Naive B cell (primary cell): ENCODE measurements at places on chromosomes 5 and 9. TPM values are rescaled to one million over a fixed set of nuclear protein-coding genes. Genes with fewer than 3 reads are reported as not detected.
A peak's percentile ranks its signal among the peaks of the same experiment; 100 is the strongest.

Gene PCDHGA11
- not detected for polyA plus RNA-seq

- H3K27ac ChIP-seq, result peak within 1 kb of the TSS; percentile 99
- peak within 1 kb of the TSS; percentile 97 for H3K4me3 ChIP-seq
- H3K4me1 ChIP-seq, result peaks cover 67% of the 10 kb centered on the region
- H3K27me3 ChIP-seq, result no peaks in the 10 kb centered on the region
- H3K36me3 ChIP-seq, result peaks cover 8% of the 10 kb centered on the region
Observed at GRCh38 chr9:90801241-90801972, at the start of gene SYK. Gene SYK (plus strand): TSS chr9:90801819. CDS start chr9:90843899, 42,080 bp downstream.

DNA sequence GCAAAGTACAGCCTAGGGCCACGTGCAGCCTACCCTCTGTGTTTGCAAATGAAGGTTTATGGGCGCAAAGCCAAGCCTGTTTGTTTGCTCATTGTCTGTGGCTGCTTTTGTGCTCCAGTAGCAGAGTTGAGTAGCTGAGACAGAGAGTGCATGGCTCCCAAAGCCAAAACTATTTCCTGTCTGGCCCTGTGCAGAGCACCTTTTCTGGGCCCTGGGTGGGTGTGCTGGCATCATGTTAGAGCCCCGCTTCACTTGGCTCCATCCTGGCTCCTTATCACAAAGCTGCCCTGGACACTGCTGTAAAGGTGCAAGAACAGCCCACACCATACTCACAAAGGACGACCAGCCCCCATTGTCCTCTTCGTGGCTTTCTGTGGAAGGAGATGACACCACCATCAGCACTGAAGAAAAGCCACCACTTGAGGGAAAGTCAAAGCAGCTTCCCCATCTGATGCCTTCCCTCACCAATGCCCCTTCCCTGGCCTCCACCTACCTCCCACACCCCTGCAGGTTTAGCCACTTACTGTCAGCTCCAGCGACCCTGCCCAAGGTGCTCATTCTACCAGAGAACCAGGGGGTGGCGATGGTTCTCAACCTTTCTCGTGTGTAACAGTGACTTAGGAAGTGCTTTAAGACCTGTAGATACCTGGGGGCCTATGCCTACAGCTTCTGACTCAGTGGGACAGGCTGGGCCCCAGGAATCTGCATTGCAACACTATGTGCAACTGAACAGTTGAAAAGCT is 23.4 kb downstream of the LCP2 start:
- DNase-seq, result peak; percentile 47
- H3K4me1 ChIP-seq, result peaks cover 48% of the 10 kb centered on the region
- H3K27me3 ChIP-seq, result no peaks in the 10 kb centered on the region

Gene ACOT12
- polyA plus RNA-seq, result not detected

DNA sequence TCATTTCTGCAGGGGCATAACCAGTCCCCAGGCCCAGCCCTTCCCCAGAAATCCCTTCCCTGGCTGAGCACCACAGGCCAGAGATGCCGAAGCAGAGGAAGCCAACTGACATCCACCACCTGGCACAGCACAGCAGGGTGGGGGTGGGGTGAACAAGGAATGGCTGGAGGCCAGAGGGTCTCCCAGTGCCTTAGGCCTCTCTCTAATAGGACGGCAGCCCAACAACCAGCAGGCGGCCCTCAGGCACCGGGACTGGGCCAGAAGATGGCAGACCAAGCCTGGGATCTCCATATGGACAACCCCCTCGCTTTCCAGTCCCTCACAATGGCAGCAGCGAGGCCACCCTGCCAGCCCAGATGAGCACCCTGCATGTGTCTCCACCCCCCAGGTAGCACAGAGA is 13.2 kb downstream of the PDLIM4 start:
- H3K36me3 ChIP-seq, result no peaks in the 10 kb centered on the region
- H3K4me1 ChIP-seq, result peaks cover 9% of the 10 kb centered on the region
- H3K27ac ChIP-seq, result no peak overlapping the region
- peaks cover 18% of the 10 kb centered on the region for H3K27me3 ChIP-seq
- no peak for DNase-seq

- H3K27ac ChIP-seq, result no peak overlapping the region
- H3K27me3 ChIP-seq, result peaks cover 38% of the 10 kb centered on the region
- H3K36me3 ChIP-seq, result peaks cover 21% of the 10 kb centered on the region
- H3K4me1 ChIP-seq, result peaks cover 19% of the 10 kb centered on the region
- DNase-seq, result no peak
Observed at GRCh38 chr9:88917375-88917774, 73.9 kb upstream of the S1PR3 start.

DNA sequence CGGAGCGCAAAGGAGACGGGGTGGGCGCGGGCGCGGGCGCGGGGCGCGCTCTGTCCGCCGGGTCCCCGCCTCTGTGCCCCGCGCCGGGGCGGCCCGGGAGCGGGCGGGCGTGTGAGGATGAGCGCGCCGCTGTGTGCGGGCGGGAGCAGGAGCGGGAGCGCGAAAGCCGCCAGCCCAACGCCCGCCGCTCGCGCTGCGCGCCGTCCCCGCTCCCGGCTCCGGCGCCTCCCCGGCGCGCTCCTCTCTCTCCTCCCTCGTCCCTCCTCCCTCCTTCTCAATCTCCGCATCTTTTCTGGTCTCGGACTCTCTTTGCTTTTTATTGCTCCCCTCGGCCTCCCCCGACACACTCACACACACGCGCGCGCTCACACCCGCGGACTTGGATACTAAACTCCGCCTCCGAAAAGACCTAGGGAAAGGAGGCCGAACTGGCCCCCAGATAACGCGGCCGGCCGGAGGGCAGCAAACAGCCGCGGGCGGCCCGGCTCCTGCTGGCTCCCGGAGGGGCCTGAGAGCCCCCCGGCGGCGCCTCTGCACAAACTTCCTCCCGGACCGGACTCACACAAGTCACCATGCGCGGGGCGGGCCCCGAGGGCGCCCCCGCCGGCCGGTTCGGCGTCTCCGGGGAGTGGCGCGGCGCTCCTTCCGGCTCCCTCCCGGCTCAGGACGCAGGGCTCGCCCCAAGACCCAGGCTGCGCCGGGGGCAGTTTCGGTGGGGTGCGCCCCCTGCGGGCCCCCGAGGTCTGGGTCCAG is at the start of gene FIBCD1:
TSS of gene FIBCD1 (minus strand) at position 596 of the 753 bp plus-strand sequence. CDS start 640 bp downstream, outside the sequence.
- H3K4me3 ChIP-seq, result peak within 1 kb of the TSS; percentile 68
- H3K27me3 ChIP-seq, result peaks cover 76% of the 10 kb centered on the region
- H3K27ac ChIP-seq, result no peak within 1 kb of the TSS
- no peaks in the 10 kb centered on the region for H3K36me3 ChIP-seq
- H3K4me1 ChIP-seq, result peaks cover 15% of the 10 kb centered on the region

DNA sequence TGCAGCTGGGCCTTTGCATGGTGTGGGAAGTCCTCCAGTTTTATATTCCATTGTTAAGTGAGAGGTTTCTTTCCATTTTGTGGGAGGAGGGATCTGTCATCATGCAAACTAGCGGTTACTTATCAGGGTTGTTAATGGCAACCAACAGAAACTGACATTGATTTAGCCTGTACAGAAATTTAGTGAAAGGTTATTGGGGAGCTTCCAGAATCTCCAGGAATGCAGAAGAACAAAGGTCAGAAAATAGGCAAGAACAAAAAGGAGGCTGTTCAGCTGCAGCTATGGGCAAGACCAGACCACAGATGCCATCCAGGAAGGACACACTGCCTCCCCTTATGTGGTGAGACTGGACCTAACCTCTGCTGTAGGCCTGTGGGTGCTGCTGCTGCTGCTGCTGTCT is 395.8 kb downstream of the KDM4C start:
- peak overlapping the region; percentile 43 for H3K27ac ChIP-seq
- peaks cover 27% of the 10 kb centered on the region for H3K36me3 ChIP-seq
- no peak for DNase-seq
- peaks cover 48% of the 10 kb centered on the region for H3K4me1 ChIP-seq

- H3K4me1 ChIP-seq, result peaks cover 21% of the 10 kb centered on the region
- no peak overlapping the region for H3K27ac ChIP-seq
- H3K4me3 ChIP-seq, result no peak overlapping the region
- no peaks in the 10 kb centered on the region for H3K27me3 ChIP-seq
- H3K36me3 ChIP-seq, result peaks cover 21% of the 10 kb centered on the region
Observed at GRCh38 chr5:206927-207536, 10.9 kb downstream of the CCDC127 start.

DNA sequence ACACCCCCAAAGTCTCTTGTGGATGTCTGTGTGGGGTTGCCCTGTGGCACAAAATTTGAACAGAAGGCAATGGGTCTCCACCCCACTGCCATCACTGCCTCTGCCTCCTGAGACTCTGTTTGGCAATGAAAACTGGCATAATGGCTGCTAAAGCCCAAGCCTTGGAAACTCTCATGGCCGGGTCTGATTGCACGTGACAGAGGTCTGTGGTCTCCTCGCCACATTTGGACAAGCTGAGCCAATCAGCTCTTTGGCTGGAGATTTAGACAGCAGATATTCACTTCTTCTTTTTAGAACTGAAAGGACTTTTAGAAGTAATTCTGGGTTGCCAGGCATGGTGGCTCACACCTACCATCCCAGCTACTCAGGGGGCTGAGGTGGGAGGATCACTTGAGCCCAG is 5.5 kb downstream of the GGTA1 start:
- H3K27ac ChIP-seq, result no peak overlapping the region
- peaks cover 8% of the 10 kb centered on the region for H3K36me3 ChIP-seq
- no peak overlapping the region for H3K4me3 ChIP-seq
- peaks cover 14% of the 10 kb centered on the region for H3K27me3 ChIP-seq

GRCh38 chr5:168827636-168828035 is 248.5 kb upstream of the PANK3 start:
- no peaks in the 10 kb centered on the region for H3K36me3 ChIP-seq
- DNase-seq, result no peak
- H3K27me3 ChIP-seq, result peaks cover 12% of the 10 kb centered on the region

Gene FOXD4L4
- not detected for polyA plus RNA-seq

DNA sequence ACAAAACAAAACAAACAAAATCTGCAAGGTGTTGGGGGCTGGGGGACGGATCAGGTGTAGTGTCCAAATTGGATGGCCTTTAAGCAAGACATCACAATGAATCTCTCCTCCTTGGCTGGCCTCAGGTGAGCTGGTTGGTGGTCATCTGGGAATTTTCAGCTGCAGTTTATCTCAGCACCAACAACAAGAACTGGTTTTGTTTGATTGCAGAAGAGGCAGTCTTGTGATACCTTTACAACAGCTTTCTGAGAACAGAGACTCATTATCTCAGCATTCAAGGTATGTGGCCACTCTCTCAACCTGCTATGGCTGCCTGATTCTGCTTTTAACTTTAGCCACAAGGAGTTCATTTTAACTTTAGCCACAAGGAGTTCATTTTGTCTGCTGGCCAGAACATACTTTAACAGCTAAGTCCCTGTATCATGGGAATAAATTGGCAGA is 1543.4 kb downstream of the EFNA5 start:
- H3K36me3 ChIP-seq, result no peaks in the 10 kb centered on the region
- H3K27me3 ChIP-seq, result no peaks in the 10 kb centered on the region
- H3K4me1 ChIP-seq, result no peaks in the 10 kb centered on the region
- H3K27ac ChIP-seq, result no peak overlapping the region
- no peak overlapping the region for H3K4me3 ChIP-seq
- no peak for DNase-seq

Gene HK3
- 0.16 TPM for polyA plus RNA-seq

Gene IER5L
- polyA plus RNA-seq, result not detected

DNA sequence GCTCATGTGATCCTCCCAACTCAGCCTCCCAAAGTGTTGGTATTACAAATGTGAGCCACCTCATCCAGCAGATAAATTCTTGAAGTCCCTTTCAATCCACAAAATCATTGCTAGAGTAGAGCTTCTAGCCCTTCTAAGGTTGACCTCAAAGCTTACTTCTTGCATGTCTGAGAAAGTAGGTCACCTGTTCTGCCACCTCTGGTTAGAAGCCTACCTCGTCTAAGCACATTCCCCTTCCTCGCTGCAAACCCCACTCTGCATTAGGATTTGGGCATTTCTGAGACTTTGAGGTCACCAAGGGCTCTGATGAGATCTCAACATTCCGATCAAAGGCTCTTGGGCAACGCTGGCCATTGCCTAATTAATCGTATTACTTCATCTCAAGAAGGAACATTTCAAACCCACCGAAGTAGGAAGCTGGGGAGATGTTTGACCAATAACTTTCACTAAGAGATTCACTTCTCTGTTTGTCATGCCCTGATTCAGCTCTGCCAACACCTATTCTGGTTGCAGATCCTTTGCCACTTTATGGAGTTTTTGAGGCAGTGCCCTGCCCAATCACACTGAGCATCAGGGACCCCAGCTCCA is 8.6 kb downstream of the ADAM19 start:
- peaks cover 35% of the 10 kb centered on the region for H3K36me3 ChIP-seq
- H3K4me1 ChIP-seq, result peaks cover 94% of the 10 kb centered on the region
- peak overlapping the region; percentile 82 for H3K4me3 ChIP-seq
- peak overlapping the region; percentile 83 for H3K27ac ChIP-seq

DNA sequence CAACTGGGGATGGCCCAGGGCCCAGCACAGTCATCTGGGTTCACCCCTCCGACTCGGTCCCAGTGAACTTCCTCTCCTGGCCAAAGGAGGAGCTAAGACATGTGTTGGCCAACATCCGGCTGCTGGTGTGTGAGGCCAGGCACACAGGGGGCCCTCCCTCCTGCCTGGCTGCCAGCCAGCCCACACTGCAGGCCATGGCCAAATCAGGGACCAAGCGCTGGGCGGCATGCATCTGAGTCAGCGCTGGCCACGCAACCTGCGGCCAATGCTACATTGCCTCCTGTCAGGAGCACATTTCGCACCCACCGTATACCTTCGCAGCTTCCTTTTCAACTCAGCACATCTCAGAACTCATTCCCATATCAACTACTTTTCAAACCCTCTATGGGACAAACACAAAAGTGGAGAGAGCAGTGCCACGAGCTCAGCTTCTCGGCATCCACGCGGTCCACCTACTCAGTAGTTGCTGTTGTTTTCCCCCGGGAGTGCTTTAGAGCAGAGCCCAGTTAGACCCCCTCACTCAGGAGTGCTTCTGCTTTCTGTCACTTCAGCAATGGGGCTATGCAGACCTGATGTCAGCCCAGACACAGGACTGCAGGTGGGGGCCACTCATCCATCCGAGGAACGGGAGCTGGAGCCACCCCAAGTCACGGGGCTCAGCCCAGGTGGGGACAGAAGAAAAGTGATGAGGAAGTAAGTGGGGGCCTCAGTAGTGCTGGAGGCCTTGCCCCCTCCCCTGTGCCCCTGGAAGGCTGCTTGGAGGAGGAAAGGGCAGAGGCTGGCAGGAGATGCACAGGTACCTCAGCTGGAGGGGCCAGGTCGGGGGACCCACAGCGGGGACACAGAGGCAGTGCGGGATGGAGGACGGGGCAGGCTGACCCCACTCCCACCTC is 13.9 kb downstream of the NINJ1 start:
- H3K27me3 ChIP-seq, result no peaks in the 10 kb centered on the region
- H3K27ac ChIP-seq, result peak overlapping the region; percentile 84
- H3K4me1 ChIP-seq, result peaks cover 24% of the 10 kb centered on the region
- H3K36me3 ChIP-seq, result no peaks in the 10 kb centered on the region

- no peaks in the 10 kb centered on the region for H3K4me1 ChIP-seq
- no peak overlapping the region for H3K4me3 ChIP-seq
- DNase-seq, result no peak
- H3K27ac ChIP-seq, result no peak overlapping the region
- no peaks in the 10 kb centered on the region for H3K36me3 ChIP-seq
Observed at GRCh38 chr5:352639-353611, 31.4 kb downstream of the AHRR start.

Gene PKN3
- 0.43 TPM for polyA plus RNA-seq

Gene ZNF658
- polyA plus RNA-seq, result 3.0 TPM

- no peak overlapping the region for H3K4me3 ChIP-seq
- H3K27me3 ChIP-seq, result no peaks in the 10 kb centered on the region
- DNase-seq, result no peak
- H3K36me3 ChIP-seq, result no peaks in the 10 kb centered on the region
Observed at GRCh38 chr5:156388233-156388632, 61.3 kb downstream of the SGCD start.

Gene DIPK1B
- polyA plus RNA-seq, result 24.3 TPM

Gene CYSRT1
- not detected for polyA plus RNA-seq
